ENCODE measurements at places on chromosomes 7 and 10. TPM values are rescaled to one million over a fixed set of nuclear protein-coding genes. Genes with fewer than 3 reads are reported as not detected.

GRCh38 chr10:84453303-84453702, 124.9 kb downstream of the CCSER2 start:
- DNase-seq: no peak

DNA sequence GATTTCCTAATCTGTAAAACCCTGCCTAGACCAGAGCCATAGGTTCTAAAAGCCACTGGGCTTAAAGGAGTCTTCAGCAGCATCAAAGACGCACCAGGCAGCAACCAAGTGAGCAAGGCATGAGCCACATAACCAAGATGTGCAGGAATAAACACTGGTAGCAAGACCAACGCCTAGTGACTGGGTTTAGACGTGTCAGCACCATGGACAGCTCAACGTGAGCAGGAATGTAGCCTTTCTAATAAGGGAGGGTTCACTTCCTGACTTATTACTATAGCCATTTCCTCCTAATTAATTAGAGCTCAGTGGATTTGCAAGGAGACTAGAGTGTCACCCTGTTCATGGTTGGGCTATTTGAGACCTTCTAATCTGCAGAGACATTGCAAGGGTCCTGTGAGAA, 223.7 kb downstream of the LHFPL3 start:
- no peak for DNase-seq

- no peak for DNase-seq
Observed at GRCh38 chr10:17516376-17516775, 62.0 kb upstream of the ST8SIA6 start.

DNA sequence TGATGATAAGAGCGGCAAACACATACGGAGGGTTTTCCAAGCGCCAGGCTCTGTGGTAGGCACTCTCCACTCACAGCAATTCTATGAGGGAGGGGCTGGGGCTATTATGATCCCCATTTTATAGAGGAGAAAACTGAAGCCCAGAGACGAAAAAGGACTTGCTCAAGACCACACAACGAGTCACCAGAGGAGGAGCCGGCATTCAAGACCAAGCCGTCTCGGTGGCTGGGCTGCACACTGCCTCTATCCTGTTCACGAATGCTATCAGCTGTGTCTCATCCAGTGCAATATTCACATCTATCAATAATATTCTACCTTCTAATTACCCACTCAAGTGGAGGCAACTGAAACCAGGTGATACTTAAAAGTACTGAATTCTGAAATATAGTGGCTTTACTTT, 67.8 kb upstream of the NMT2 start:
- no peak for DNase-seq

DGKB gene
- 0.63 TPM for total RNA-seq

- no peak for DNase-seq
Observed at GRCh38 chr7:7582596-7582995, 15.9 kb downstream of the MIOS start.

- no peak for DNase-seq
Observed at GRCh38 chr7:2808891-2809665, 35.0 kb downstream of the GNA12 start.

DNA sequence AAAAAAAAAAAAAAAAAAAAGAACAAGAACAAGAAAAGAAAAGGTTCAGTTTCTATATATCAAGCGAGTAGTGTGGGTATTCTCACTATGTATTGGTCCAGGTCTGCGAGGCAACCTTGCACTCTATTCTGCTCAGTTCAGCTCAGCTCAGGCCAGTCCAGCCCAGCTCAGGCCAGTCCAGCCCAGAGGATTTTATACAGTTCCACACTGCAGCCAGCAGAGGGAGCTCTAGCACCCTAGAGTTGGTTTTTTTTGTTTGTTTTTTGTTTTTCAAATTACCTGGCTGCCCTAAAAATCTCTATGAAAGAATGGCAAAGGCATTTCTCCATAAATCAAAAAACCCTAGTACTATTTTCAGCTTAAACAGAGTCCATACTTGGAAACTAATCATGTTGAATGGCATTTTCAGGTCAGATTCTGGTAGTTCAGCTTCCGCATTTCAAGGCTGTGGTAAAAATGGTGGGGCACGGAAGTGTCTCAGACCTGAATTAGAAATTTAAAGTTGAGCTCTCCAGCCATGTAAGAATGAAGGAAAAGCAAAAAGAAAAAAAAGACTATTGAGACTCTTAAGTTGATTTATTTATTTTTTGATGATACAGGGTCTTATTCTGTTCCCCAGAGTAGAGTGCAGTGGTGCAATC, 55.2 kb upstream of the GSDME start:
- no peak for DNase-seq

- no peak for DNase-seq
Observed at GRCh38 chr10:110498982-110499795, 1.5 kb downstream of the DUSP5 start.

DNA sequence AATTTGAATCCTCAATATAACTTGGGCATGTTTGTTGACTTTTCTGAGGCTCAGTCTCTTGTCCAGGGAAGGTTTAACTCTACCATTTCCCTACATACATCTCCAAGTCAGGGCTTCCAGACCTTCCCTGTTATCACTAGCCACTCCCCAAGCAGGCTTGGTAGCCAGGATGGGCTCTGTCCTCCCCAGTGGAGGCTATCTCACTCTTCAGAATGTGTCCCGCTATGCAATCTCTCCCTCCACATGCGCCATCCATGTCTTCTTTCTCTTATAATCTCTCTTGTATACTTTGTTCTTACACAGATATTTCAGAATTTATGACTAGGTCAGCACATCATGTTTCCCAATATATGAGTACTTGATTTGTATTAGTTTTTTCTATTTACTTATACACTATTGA, 310.4 kb downstream of the HGF start:
- DNase-seq: no peak

DLX5 gene
- not detected for total RNA-seq

COBL gene
- 31.4 TPM for total RNA-seq

ZNF425 gene
- total RNA-seq: 1.3 TPM

DNA sequence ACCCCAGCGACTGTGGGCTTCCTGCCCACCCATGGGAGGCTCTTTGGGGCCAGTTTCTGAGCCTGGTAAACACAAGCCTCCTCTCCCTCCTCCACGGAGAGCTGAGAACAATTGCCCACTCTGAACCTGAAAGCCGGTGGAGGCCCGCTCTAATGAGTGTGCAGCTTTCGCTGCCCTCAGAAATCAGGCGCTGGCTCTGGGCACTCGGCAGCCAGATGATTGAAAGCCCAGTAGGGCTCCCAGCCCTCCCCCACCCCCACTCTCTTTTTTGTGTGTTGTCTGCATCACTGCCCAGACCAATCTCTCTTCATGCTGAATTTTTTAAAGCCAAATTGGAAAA, 438.9 kb downstream of the RPS24 start:
- DNase-seq: no peak

KIAA1217 gene
- 33.3 TPM for total RNA-seq

DNAJB9 gene
- total RNA-seq: 60.2 TPM

GRCh38 chr7:28671526-28671925, 259.2 kb downstream of the CREB5 start:
- DNase-seq: no peak

GATA3 gene
- total RNA-seq: 0.52 TPM

GRCh38 chr10:126558881-126559280, 111.6 kb downstream of the C10orf90 start:
- no peak for DNase-seq

DNA sequence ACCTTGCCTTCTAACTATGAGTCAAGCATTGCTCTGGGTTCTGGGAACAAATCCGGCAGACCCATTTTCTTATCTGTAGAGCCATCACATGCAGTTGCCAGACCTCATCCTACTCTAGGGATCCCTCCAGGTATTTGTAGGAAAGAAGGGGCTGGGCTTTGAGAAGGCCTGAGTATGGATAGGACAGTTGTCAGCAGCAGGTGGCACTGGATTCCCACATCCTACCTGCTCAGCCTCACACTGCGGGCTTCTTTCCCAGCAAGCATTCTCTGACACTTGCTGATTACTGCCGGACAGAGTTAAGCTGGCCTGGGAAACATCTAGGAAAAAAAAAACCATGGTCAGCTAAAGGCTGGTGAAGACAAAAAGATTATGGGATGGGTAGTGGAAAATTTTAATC, 224.1 kb downstream of the CCSER2 start:
- DNase-seq: no peak

DNA sequence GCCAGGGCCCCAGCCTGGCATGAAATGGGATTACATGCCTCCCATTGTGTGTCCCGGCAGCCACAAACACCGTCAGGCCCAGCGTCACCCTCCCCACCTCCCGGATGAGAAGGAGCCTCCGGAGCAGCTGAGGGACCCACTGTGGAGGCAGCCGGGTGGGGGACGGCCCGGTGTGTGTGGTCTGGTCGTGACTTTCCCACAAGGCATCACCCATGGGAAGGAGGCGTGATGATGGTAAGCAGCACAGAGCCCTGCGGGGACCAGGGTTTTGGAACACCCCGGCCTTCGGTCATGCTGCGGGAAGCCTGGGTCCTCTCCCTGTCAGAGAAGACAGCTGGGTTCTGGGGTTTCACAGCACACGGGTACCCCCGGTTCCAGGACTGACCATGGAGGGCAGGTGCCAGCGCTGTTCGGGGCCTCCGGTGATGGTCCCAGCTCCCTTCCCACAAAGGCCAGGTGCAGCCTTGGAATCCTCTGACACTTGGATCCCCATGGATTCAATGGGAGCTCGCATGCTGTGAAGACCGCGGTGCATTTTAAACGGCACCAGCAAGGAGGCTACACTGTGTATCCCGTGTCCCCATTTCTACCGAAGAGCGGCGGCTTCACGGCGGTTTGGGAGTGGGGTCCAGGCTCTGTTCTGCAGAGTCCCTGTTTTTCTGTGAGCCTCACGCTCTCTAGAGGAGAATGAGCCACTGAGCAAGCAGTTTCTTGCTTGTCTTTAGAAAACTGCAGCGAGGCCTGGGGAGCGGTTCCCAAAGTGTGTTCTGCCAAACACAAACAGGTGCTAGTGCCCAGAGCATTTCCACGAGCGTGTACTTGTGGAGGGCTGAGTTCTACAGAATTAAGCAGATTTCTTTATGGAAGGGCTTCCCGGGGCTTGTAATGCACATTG, 336.0 kb downstream of the ADARB2 start:
- peak; percentile 40 for DNase-seq

ZNF804B gene
- total RNA-seq: 0.20 TPM

- no peak for DNase-seq
Observed at GRCh38 chr10:81081887-81082620, 544.4 kb downstream of the SH2D4B start.

DNA sequence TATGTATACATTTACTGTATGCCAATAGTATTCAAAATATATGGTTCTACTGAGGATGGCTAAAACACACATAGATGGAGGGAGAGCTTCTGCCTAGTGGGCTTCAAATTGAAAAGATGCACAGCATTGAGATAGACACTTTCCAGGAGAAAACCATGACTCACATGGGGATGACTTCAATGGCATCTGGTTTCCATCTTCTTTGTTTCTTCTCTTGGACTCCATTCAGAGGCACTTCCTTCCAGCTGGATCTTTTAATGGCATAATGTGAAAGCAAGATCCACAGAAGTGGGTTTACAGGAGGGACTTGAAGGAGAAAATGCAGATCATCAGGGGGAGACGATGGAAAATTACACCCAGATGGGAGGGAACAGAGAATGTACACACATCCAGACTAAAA, 84.9 kb downstream of the ZNF365 start:
- DNase-seq: no peak

DNA sequence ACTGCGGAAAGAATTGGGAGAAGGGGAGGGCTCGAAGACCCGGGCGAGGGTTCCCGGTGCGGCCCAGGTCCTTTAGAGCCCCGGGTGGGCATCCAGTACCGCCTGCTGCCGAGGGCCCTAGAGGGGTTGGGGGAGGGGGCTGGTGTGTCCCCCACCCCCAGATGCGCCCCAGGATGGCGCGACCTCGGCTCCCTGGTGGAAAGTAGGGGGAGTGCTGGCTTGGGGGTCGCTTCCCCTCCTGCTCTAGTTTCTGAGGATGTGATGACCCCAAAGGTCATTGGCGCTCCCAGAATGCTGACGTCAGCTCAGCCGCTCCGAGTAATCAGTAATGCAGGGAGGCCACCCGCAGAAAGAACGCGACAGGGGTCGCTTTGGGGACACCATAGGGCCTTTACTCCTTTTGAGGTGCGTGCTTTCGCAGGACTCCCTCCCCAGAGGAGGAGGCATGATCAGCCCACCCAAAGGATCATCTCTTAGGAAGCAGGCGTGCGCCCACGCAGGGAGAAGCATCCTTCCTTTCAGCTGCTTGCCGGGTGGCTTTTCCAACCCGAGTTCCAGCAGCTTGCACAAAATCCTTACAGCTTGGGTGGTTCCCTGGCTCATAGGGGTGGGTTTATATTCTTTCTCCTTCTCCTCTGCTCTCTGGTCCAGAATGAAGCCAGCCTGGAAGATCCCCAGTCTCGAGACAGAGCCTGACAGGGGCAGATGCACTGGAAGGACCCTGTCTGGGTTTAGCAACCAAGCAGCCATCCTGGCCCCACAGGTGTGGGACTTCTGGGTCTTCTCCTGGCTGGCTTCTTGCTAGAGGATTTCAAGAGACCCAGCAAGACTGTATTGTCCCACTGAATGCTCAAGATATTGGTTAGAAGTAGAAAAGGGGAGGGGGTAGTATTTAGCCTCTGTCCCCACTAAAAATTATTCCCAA, 1.3 kb upstream of the PRKAG2 start:
- no peak for DNase-seq

DNA sequence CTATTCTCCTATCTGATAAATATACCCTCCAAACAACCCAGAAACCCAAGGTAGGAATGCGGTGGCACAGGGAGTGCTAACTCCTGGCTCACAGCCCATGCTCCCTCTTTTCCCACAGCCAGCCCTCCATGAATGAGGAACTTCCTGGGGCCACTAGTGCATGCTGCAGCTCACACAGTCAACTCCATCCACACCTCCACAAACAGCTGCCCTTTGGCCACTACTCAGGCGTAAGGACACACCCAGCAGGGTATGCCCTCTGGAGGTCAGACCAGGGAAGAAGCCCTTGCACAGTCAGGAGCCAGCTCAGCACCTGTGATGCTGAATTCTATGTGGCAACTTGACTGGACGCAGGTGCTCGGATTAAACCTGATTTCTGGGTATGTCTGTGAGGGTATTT, 85.2 kb upstream of the PIK3CG start:
- DNase-seq: no peak

STEAP1 gene
- 8.7 TPM for total RNA-seq

DNA sequence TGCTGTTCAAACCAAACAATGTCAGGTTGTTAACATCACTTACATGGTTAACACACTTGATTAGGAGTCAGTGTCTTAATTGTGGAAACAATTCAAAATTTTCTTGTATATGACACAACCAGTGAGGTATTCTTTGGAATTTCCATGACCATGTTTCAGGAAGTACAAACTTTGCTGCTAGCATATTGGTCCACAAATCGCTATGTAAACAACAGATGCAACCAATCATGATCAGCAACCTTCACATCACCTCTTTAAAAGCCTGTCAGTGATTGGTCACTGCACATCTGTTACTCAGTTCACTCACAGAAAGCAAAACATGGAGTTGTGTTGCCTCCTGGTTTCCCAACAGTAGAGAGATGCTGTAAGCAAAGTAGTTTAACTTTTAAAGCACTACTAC, 108.9 kb upstream of the FAM3C start:
- no peak for DNase-seq

NPTX2 gene
- total RNA-seq: 3.8 TPM

- no peak for DNase-seq
Observed at GRCh38 chr7:116152276-116152675, 58.1 kb upstream of the TES start.

LRIT1 gene
- not detected for total RNA-seq
